ENCODE measurements at places on chromosomes 1 and 21.

GRCh38 chr21:35428489-35428888, 379.4 kb upstream of the RUNX1 start:
- peak; percentile 21 for DNase-seq

GRCh38 chr1:157176016-157176415, 37.8 kb upstream of the ETV3 start:
- DNase-seq: no peak

DNA sequence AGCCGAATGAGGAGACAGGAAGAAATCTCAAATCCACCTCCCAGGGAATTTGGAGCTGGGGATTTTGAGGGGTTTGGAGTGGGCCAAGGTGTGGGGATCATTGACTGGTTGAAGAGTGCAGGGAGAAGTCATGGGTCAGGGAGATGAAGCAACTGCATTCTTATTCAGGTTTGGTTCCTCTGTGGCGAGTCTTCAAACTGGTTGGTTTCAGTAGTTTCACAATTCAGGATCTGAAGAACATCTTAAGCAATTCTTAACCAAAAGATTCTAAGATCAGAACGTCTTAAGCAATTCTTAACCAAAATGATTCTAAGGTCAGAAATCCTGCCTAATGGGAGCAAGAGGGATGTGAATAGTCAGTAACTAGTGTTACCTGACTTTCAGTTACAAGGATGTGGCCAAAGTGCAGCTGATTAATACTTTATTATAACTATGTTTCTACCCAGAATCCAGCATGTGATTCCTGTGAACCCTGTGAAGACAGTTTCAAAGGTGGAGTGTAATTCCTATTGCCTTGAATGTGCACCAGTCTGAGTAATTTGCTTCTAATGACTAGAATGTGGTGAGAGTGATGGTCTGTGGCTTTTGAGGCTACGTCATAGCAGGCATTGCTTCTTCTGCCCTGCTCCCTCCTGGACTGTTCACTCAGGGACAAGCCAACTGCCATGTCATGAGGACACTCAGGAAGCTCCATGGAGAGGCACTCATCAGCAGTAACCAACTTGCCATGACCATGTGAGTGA, 61.2 kb downstream of the OLFML3 start:
- DNase-seq: peak; percentile 39

DNA sequence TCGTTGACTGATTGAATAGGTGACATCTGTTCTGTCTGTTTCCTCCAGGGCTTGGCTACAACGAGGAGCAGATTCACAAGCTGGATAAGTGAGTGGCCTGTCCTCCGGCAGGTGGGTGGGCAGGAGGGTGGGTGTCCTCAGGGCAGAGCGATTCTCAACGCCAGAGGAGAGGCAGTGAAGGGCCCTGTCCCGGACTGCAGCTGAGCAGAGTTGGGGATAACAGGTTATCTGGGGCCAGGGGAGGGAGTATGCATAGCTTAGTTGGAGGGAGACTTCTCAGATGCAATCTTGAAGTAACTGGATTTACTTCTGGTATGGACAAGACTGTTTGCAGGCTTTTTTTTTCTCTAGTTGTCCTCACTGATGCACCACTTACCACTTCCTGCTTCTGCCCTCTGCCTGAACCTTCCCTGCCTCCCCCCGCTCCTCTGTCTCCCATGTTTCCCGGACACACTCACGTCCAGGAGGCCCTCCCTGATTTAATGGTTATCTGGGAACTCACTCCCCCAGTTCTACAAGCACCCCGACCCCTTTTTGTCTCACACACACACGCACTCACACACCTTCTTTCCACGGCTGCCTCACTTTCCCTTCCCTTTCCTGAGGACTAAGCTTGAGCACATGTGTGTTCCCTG, 16.4 kb upstream of the RASSF5 start:
- no peak for DNase-seq

DNA sequence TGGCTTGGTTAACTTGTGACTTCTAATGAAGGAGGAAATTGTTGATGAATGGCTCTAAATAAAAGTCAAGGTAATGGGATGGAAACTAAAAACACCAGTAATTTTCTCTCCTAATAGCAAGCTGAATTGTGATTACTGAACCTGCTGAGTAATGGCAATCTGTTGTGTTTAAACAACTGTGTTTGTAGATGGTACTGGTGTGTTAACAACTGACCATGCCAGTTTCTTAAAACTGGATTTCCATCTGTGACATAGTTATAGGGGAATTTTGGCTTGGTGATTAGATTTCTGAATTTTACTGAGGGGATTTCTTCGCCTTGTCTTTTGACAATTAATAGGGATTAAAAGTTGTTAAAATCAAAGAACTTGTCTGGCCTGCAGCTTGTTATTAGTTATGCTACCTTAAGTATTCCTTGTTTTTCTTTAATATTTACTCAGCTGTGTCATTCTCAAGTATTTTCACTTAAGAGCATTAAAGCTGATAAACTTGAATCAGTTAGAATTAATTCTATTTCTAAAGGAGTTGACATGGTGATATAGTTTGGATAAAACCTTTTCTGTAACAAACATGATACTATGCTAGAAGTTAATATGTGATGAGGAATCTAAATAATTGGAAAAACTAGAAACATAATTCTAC, 7.9 kb upstream of the ERO1B start:
- DNase-seq: no peak

DNA sequence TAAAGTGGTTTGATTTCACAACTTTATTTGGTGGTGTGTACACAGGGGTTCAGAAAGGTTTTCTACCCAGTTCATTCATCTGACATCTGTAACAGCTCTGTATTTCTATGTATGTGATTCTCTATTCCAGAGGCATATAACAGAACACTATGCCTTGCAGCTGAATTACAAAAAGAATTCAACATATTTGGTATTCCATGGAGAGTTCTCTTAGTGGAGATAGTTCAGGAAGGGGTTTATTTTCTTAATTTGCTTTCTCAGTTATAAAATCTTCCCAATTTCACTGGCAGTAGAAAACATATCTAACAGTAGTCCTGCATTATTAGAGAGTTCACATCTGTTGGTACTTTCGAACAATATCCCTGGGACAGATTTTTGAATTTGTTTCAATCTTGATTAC, 207.9 kb upstream of the LYPLAL1 start:
- DNase-seq: no peak

DNA sequence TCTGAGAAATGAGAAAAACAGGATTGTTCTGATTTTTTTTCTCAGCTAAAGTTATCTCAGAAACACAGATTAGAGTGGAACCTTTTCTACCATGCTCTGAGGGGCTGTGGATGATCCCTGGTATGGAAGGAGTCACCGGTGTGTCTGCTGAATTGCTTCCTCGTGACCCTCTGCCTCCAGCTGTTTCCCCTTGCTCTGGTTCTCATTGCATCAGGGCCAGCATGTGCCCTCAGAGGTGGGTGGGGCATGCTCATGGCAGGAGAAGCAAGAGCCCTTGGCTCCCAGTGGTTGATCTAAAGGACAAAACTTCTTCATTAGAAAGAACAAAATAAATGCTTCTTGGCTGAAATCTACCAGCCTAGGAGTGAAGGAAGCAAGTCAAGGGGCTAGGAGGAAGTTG, 183.2 kb upstream of the HMCN1 start:
- peak; percentile 14 for DNase-seq

DNA sequence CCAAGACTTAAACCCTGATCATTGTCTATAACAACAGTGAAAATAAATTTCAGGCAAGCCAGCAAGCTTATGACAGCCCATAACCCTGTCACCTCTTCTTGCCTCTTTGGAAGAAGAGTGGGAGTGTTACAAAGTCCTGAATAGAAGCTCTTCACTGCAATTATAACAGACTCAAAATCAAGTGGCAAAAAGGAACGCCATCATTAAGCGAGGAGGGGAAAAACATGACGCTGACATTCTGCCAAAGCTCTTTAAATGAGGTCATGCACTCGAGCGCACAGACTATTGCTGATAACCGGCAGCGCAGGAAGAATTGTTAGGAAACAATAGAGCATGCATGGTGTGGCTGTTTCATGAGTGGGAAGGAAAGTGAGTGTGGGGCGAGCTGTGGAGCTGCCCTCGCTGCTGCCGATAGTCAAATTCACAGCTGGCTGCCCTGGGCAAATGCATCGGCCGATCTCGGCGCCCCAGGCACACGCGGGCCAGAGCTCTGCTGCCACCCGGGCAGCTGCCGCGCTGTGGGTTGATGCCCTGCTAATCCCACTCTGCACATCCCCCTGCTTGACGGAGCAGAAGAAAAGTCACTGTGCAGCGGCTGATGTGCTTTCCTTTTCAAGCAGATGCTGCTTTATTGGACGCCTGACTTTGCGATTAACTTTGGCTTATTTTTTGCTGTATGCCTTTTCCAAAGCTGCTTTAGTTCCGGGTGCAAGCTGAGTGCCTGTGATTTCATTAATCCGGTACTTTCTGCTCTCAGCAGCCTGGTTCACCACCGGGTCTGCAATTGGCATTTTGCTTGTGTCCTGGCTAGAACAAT, 102.4 kb upstream of the ST6GALNAC5 start:
- DNase-seq: no peak

DNA sequence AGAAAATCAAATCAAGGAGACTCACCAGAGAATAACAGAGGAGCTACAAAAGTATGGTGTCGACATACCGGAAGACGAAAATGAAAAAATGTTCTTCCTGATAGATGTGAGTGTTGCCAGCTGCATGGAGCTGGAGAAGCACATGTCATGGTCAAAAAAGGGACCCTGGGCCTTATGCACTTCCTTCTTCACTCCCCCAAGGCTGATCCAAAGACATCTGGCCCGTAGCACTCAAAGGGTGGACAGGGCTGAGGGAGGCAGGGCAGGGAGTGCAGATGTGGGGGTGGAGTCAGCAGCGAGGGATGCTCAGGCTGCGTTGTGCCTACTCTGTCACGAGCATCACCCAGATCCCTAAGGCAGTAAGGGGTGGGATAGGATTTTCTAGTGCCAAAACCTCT, 19.4 kb downstream of the MX1 start:
- no peak for DNase-seq

- DNase-seq: peak; percentile 25
Measured at GRCh38 chr21:39681845-39682244, 63.1 kb upstream of the IGSF5 start.

DNA sequence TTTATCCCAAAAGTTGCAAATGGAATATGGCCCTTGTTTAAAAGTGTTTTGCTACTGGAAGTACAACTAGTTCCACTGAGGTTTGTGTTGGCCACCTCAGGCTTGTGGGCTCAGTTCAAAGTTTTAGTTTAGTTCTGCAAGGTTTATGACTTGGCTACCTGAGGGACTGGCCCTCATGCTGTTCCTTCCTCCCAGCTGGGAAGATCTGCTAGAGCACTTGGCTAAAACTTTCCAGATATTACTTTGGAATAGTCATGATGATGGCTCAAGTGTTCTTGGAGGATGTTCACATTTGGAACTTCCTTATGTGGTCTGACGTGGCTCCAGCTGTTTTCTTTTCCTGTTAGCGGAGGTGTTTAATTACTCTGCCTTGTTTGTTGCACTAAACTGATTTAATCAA, 110.2 kb upstream of the IVNS1ABP start:
- DNase-seq: peak; percentile 60

Data from foreskin fibroblast (primary cell).